ENCODE measurements at places on chromosomes 12 and 14.

DNA sequence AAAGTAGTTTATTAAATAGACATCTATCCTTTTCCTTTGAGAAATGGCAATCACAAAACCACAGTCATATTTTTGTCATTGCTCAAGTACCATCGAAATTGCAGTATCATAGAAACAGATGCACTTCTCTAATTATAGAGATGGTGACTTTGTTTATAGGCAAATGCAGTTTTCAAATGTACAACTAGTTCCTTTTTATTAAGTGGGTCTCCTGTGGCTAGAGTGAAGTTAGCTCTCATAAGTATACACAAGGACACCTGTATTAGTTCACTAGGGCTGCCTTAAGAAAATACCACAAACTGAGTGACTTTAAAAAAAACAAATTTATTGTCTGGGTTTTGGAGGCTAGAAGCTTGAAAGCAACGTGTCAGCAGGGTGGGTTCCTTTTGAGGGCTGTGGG lies 62.8 kb downstream of the OTOGL start:
- DNase-seq = no peak

GRCh38 chr12:69616025-69616424 lies 5.3 kb upstream of the LRRC10 start:
- DNase-seq = no peak

DNA sequence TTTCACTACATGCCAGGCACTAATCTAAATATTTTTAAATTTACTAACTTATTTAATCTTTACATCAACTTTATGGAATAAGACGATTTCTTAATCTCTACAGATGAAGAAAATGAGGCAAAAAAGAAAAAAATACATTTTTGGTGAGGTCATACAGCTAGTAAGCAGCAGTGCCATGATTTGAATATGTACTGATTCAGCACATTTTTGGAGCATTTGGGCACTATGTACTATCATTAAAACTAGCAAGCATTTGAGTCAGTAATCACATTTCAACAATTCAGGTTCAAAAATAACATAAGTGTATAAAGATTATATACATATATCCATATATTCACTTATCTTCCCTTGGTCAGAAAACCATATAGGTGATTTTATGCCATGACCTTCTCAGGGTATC lies 124.4 kb upstream of the TMTC1 start:
- DNase-seq = no peak

- no peak for DNase-seq
These were observed 170.9 kb upstream of the RTL1 start for GRCh38 chr14:101074196-101075024.

DNA sequence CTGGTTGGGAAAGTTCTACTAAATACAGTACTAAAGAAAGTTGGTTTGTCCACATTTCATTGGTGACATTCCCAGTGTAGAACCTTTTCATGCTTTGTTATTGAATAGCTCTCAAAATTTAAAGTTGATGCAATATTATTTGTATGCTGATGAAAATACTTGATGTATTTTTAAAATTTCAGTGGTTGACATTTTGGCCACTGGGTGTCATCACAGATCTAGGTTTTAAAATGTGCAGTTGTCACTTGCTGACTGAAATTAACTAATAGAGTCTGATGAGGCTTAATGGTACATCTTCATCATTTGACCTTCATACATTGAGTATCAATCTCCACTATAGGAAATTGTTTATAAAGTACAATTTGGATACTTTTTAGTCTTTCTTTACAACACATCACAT lies 37.1 kb downstream of the CMAS start:
- DNase-seq = peak; percentile 30

DNA sequence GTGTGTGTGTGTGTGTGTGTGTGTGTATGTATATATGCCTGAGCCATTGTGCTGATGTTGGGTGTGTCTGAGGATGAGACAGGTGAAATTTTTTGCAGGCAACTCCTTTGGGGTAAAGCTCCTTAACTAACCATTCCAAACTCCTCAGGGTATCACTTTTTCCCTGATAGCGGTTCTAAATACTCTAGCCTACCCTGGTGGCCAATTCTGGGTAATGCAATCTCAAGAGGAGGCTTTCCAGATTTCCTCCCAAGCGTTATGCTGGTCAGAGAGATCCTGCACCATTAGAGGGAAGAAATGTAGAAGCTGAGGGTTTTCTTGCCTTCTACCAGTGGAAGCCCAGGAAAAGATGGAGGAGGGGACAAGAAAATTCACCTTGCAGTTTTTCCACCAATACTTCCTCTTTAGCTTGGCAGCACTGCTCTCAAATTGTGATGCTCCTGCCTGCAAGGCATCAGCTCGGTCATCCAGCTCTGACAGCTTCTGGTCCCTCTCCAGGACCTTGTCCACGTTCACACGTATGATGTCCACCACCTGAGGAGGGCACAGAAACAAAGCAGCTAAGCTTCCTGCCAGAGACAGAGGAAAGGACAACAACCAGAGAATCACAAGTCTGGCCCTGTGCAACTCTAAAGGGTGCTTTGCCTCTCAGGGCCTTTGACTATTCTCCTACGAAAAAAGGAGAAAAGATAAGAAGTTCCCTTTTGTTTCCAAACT lies 4.9 kb downstream of the VAMP1 start:
- DNase-seq = peak; percentile 65

- DNase-seq = no peak
These were observed 97.2 kb upstream of the SYT1 start for GRCh38 chr12:78767264-78767981.

GRCh38 chr14:101988377-101988776 lies 24.0 kb downstream of the DYNC1H1 start:
- no peak for DNase-seq

DNA sequence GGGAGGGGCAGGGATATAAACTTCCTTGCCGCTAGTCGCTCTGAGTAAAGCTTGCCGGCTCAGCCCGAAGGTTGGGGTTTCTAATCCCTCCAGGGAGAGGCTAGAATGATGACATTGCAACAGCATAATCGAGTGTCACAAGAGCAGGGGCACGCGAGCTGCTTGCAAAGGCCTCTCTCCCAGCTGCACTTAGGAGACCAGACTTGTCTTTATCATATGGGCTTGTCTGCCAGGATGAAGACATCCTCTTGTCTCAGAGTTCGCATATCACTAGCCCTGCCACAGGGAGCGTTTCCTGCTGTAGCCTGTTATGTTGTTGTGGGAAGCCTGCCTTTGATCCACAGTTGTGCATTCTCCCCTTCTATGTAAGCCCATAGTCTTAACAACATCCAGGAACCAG lies 180.0 kb downstream of the ESR2 start:
- peak; percentile 6 for DNase-seq

- peak; percentile 40 for DNase-seq
These were observed 70.5 kb downstream of the LMNTD1 start for GRCh38 chr12:25482625-25483024.

- no peak for DNase-seq
These were observed 65.2 kb downstream of the NINJ2 start for GRCh38 chr12:597926-598568.

GRCh38 chr14:54189748-54190354 lies 207.0 kb upstream of the CDKN3 start:
- peak; percentile 89 for DNase-seq

- DNase-seq = no peak
These were observed 37.5 kb downstream of the EID3 start for GRCh38 chr12:104340925-104341611.

DNA sequence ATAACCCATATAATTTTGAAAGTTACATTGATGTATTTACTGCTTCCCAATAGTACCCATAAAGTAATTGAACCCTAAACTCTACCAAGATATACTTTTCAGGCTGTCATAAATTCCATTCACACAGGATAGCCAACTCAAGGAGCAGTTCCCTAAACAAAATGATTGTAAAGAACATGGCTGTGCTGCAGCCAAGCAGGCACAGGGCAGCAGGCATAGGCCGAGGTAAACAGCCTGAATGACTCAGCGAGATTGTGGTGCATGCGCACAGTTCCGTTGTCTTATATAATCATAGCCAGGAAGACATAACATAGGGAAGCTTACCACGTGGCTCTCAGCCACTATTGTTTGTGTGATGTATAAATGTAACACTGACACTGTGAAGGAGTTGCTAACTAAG lies 344.9 kb downstream of the FSCB start:
- no peak for DNase-seq

DNA sequence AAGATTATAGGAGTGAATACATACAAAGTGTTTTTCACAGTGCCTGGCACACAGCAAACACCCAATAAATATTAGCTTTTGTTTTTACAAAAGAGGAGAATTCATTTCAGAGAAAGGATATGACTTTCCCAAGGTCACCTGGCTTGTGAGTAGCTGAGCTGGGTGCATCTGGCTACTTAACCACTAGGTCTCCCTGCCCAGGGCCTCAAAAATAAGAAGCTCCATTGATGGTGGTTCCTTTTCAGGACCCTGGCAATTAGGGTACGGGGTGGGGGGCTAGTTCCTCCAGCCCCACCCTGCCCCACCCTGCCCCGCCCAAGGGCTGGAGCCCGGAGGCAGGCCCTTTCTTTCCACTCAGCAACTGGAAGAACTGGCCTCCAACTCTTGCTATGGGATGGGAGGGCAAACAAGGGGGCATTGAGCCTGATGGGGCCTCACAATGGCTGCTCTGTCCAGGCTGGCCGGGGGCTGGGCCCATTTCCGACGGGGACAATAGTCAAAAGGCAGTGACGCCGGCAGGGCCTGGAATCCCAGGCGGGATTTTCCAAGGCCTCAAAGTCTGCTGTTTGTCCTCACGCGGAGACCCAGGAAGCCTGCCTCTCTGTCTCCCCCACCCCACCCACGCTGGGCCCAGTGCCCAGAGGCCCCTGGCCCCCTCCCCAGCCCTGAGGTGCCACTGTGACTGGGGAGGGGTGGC lies 8.2 kb upstream of the ATG101 start:
- DNase-seq = no peak

GRCh38 chr14:52663850-52664249 lies 31.5 kb downstream of the ERO1A start:
- no peak for DNase-seq

DNA sequence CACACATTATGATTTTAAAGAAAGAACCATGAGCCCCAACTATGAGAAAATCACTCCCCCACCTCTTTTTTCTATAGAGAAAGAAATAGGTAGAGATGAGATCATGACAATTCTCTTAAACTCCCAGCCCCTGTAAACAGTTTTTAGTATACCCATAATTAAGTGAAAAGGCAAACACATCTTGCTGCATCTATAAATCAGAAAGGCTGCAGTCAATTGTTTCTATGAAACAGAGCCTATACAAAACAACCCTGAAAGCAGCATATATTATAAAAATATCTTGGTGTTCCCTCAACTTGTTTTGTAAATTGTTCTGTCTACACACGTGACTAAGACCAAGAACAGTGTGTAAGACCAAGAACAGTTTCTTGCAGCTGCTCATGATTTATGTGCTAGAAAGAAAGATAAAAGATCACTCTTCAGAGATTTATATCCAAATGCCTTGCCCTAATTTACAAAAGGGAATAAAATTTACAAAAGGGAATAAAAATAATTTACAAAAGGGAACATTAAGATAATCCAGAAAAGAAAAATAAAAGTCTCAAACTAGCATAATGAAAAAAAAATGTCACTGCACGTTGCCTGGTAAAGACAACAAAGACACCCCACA lies 4.8 kb downstream of the KITLG start:
- DNase-seq = no peak

DNA sequence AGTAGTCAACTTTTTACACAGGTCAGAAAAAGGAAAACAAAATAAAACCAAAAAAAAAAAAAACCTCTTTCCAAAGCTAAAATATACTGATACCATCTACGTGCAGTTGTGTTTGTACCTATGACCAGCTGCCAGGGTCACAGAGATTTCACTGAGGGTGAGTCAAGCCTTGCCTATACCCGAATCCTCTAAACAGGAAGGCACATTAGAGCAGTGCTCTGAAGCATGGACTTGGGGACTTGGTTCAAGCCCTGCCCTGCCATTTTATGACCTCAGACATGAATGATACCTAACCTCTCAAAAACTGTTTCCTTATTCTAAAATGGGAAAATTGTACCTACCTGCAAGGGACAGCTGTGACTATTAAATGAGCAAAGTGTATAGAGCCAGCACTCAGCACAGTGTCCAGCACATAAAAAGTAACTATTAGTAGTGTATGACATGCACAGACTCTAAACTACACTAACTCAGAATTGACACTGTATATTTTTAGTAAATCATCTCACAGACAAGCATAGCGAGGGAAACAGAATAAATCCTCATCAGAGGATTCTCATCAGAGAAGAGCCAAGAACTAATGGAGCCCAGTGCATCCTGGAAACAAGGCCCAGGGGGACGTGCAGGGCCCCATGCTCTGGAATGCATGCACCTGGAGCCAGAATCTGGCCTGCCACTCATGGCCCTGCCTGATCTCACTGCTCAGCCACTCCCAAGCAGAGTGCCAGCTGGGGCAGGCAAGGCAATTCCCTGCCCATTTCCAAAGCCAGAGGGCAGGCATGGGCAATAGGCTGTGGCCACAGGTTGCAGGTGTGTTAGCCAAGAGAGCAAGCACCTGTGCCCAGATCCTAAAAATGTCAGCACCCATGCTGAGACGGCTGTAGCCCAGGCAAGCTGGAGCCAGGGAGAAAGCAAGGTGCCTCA lies 57.0 kb downstream of the NT5DC3 start:
- no peak for DNase-seq

DNA sequence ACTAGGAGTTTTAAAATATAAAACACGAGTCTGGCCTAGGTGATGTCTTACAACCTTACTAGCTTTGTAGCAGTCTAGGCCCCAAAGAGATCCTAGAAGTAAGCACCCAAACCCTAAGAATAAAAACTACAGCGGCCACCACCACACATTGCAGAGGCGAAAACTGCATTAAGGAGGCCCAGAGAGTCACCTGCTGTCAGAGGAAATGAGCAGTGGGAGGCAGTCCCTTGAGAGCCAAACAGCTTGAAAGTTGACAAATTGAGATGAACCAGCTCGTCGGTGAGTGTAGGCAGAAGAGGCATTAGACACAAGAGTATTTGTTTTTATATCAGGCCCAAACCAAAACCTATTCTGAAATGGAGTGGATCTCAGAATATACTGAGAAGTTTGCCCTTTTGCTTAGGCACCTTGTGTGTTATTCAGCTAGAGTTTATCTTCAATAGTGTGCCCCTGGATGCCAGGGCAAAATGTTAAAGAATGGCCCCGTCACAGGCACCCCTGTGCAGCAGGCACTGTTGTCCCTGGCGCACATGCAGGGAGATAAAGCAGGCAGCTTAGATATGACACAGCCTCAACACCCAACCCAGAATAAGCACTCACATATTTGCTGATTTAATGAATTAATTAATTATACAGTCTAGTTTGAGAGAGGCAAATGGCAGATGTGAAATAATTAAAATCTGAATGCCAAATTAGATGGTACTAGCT lies 56.7 kb downstream of the TTC7B start:
- DNase-seq = peak; percentile 1

Measured in fibroblast of skin of right biceps (primary cell).